CD4-positive, alpha-beta T cell treated with Interleukin-15 for 1 hour (primary cell): ENCODE measurements at places on chromosomes 7 and 10.

GRCh38 chr7:85471307-85471706, 284.5 kb upstream of the SEMA3D start:
- DNase-seq: no peak

- DNase-seq: no peak
Measured at GRCh38 chr10:24463611-24464426, 254.9 kb downstream of the KIAA1217 start.

- no peak for DNase-seq
Measured at GRCh38 chr7:147911201-147911601, 679.4 kb upstream of the C7orf33 start.

DNA sequence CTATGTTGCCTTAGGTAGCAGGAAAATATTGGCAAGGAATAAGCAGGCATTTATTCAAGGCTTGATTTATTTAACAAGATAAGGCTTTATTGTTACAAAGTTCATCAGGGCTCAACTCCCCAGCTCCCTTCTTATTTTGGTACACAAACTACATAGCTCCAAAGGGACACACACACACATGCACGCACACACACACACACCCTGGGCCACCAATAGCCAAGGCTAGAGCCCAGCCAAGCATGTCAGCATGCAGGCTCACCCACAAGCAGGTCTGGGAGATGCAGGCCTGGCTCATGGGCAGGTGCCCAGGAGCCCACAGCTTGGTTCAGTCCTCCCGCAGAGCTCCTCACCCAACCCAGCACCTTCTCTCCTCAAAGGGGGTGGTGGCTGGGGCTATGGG, 23.4 kb downstream of the LEP start:
- DNase-seq: no peak

DNA sequence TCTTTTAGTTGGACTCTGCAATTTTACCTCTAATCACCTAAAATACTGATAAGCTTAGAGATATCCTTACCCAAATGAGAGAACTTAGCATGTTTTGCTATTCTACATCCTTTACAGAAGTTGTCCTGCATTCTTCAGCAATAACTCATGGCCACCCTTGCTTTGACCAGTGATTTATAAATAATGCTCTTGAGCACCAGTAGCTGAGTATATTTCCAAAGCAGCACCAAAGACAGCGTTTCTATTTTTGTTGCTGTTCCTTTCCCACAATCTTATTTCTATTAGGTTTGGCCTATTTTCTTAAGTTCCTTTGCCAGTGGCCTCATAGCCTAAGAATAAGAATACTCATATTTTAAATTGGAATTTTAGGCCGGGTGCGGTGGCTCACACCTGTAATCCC, 15.0 kb downstream of the ARPC1A start:
- no peak for DNase-seq

DNA sequence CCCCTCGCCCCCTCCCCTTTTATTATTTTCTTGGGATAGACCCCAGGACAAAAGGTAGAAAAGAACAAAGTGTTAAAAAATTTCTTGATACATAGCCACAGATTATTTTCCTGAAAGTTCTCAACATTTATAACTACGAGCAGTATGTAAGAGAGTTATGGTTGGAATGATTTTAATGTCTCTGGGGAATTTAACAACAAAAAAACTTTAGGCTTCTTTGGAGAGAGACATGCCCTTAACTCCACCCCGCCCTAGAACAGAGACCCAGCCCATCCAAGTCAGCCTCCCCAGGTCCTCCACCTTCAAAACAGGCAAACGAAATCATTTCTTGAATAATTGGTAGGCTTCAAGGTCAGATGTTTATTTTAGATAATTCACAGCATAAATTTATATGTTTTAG, 97.1 kb downstream of the TCF7L2 start:
- no peak for DNase-seq

GRCh38 chr10:49362596-49363260, 33.2 kb downstream of the DRGX start:
- DNase-seq: peak; percentile 31

GRCh38 chr10:35510891-35511290, 94.2 kb upstream of the GJD4 start:
- no peak for DNase-seq

GRCh38 chr10:29849126-29849833, 210.1 kb downstream of the JCAD start:
- no peak for DNase-seq

DNA sequence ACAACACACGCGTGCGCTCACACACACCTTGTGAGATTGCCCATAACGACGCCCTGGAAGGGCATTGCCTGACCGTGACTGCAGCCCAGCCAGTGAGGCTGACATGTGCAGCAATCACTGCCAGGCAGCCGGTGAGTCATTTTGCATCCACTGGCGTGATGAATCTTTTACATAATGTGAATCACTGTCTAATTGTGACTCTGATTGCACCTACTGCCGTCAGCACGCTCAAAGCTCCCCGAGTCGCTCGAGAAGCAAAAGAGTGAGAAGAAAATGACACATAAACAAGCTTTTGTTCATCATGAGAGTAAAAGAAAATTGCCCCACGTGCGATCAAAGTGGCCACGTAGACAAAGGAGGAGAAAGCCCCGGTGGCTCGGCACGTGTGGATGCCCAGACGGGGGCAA, 117.4 kb upstream of the PFKP start:
- no peak for DNase-seq

- DNase-seq: no peak
Measured at GRCh38 chr7:31340051-31340450, 475 bp downstream of the NEUROD6 start.

DNA sequence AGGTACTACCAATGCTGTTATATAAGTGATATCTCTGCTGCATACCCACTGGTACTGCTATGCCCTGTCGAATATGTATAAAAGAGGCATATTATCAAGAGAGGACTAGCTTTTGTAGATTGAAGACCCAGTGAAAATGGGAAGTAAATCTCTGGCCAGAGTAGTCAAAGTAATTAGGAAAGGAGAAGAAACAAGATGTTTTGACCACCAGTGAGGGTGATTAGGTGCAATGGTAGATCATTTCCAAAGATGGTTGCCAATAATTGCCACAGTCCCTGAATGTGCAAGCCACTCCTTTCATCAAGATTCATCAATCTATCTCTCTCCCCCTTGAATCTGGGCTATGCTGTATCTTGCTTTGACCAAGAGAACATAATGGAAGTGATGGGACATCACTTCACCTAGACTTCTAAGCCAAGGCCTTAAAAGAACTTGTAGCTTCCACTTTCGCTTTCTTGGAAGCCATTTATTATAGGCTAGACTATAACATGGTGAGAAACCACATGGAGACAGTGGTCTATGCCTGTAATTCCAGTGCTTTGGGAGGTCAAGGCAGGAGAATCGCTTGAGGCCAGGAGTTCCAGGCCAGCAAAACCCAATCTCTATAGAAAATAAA, 52.6 kb upstream of the ST8SIA6 start:
- no peak for DNase-seq

GRCh38 chr10:95305606-95306317, 15.0 kb upstream of the PDLIM1 start:
- no peak for DNase-seq

- no peak for DNase-seq
Measured at GRCh38 chr7:72032934-72033333, 379.2 kb downstream of the CALN1 start.

GRCh38 chr10:129799942-129800341, 164.1 kb downstream of the EBF3 start:
- no peak for DNase-seq

DNA sequence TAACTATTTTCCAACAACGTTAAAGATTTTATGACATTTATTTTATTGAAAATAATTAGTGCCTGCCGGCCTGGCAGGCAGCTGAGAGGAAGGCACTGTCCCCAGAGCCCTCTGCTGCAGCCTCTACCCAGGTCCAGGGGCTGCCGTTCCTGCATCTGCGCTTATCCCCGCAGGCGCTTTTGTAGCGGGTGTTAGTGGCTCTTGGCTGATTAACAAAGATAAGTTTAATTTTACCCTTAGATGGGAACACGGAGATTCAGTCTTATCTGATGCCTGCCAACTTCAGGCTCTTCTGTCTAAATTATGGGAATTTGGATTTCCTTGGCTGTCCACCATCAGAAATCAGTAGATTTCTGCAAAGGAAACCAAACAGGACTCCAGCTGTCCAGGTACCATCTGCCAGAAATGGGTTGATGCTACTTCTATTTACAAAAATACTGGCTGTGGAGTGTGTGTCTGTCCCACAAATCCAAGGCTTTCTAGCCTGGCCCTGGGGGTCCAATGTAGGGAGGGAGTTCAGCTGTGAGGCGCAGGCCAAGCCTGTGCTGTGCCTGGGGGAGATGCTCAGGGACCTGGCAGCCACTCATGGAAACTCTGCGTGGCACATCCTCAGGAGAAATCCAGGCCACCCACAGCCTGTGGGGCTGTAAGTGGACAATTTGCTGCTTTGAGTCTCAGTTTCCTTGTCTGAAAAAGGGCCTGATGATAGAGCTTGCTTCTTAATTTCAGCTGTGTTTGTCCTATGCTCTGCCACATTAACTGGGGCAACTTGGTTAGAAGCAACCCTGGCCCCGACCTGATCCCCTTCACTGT, 62.0 kb upstream of the IGFBP3 start:
- DNase-seq: no peak

GRCh38 chr7:51188987-51189386, 127.6 kb downstream of the COBL start:
- no peak for DNase-seq

- DNase-seq: no peak
Measured at GRCh38 chr7:151124481-151124880, 38.2 kb downstream of the AGAP3 start.

GRCh38 chr10:11446133-11446532, 165.3 kb downstream of the USP6NL start:
- DNase-seq: no peak

DNA sequence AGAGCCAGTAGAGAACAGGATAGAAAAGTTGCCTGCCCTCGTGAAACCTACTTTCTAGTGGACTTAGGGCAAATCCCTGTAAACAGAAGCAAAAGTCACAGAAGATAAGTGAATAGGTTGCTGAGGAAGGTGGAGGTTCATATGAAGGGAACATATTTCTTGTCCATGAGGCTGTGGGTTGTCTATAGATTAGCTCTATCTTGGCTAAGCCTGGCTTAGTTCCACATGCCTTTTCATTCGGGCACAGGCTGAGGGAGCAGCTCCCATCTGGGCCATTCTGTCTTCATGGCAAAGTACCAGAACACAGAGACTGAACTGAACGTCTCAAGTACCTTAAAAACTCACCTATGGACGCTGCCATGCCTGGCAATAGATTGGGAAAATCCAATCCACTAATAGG, 45.3 kb downstream of the BZW2 start:
- no peak for DNase-seq

DNA sequence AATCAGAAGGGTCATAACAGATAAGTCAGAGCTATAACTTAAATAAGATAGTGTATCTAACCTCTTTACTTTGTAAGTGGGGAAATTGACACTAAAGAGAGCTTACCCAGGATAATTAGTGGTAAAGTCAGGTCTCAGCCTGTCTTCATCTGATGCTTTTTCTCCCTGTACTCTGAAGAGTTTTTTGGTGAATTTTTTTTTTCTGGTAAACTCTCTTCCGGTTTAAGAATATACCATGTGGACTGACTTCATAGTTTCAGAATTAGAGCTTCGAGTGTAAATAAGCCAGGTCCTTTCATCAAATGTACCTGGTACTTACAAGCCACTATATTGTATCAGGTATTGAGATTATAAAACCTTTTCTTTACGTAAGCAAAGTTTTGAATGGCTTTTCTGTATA, 6.8 kb downstream of the MINPP1 start:
- no peak for DNase-seq

DNA sequence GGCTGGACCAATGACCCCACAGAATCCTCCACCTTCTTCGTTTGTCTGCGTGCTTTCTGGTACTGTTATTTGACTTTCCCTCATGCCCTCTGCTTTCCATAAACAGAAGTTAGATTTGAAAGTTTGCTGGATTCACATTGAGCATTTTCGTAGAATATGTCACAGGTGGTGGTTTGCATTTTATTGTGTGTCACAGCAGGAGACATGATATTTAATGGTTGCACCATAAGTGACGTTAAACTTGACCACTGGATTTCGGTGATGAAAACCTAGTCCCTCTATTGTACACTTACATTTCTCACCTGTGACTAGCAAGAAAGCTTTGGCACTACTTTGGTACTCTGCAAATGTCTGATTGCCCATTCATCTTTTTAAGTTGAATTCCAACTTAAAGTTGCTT, 15.2 kb upstream of the MKX start:
- DNase-seq: no peak

- DNase-seq: no peak
Measured at GRCh38 chr10:100976906-100977305, 7.6 kb downstream of the SEMA4G start.

DNA sequence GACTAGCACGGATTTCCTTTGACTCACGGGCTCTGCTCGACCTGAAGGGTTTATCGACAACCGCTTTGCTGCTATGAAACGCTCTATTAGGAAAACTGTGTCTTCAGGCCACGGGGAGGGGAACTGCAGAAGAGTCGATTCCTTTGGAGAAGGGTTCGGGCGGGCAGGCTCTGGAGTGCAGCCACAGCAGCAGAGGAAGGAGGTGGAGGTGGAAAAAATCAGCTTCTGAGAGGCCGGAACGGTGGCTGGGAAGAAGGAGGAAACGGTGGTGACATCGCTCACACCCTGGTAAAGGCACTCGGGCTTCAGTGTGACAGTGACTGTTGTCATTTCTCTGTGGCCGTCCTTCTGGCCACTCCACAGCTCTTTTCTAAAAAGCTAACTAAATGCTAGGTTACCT, 64.6 kb upstream of the MGMT start:
- no peak for DNase-seq

DNA sequence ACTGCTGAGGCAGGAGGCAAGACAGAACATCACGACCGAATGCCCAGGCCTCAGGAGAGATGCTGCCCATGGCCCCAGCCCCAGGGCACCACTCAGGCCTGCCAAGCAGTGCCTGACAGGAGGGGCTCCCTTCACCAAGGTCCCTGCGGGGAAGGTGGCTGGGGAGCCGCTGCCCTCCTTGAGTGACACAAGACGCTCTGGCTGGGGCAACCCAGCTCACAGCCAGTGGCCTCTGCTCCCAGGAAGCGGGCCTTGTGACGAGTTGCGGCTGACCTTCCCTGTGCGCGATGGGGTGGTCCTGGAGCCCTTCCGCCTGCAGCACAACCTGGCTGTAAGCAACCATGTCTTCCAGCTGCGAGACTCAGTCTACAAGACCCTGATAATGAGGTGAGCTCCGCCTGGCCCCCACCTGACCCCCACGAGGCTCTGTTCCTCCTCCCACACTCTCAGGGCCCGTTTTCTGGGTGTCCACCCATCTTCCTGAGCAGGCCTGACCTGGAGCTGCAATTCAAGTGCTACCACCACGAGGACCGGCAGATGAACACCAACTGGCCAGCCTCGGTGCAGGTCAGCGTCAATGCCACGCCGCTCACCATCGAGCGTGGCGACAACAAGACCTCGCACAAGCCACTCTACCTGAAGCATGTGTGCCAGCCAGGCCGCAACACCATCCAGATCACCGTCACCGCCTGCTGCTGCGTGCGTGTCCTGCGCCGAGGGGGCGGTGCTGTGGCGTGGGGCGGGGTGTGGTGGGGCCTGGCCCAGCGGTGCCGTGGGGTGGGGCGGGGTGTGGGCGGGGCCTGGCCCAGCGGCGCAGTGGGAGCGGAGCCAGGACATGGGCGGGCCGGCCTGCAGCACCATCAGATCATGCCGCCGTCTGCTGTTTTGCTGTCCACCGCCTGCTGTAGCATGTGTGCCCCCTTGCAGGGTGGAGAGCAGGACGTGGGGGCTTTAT, 12.8 kb downstream of the ZMIZ2 start:
- no peak for DNase-seq

- DNase-seq: no peak
Measured at GRCh38 chr10:95648138-95648537, 8.4 kb downstream of the ALDH18A1 start.

GRCh38 chr10:69102440-69102839, 14.5 kb downstream of the SRGN start:
- no peak for DNase-seq

GRCh38 chr7:38736138-38736537, 105.0 kb upstream of the AMPH start:
- no peak for DNase-seq
